ENCODE measurements at places on chromosomes 5 and 9.
A peak's percentile ranks its signal among the peaks of the same experiment; 100 is the strongest.

DNA sequence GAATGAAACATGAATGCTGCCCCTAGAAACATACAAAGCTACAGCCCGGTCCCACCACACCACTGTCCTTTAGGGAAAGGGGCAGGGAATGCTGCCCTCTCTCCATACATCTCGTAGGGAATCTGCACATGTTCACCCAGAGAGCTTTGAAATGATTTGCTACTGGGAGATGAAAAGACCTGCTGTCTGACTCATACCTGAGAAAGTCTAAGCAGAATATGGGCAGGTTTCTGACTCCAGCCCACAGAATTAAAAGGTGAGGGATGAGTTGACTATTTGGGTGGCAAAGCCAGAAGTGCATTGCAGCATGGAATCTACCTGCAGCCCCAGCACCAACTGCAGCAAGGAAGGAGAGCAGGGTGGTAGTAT, 297.9 kb downstream of the TLE1 start:
- DNase-seq = no peak

DNA sequence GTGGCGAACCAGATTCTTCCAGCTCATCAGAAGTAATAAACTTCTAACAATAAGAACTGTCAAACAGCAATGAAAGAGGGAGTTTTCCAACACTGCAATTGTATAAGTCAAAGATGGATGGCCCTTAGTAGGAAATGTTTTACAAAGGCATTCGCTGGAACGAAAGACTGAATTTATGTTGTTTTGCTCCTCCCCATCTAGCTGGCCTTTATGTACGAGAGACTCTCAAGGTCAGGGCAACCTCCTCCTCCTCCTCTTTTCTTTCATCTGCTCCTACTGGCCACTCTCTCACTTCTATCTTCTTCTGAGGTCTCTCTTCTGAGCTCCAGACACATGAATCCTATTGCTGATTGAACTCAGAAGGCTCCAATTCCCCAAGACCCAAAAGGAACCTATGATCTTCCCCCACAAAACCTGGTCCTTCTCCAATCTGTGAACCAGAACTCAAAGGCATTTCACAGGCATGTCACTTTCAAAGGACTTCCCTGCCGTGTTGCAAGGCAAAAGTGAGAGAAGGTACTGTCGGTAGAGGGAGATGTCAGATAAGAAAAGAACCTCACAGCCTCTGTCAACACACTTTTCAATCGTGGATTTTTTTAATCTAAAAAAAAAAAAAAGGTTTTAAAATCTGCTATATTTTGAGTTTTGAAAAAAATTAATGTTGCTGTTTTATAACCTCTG, 28.5 kb upstream of the PUM3 start:
- peak; percentile 23 for DNase-seq

GRCh38 chr5:21931116-21931515, 922.0 kb downstream of the CDH12 start:
- DNase-seq = no peak

DNA sequence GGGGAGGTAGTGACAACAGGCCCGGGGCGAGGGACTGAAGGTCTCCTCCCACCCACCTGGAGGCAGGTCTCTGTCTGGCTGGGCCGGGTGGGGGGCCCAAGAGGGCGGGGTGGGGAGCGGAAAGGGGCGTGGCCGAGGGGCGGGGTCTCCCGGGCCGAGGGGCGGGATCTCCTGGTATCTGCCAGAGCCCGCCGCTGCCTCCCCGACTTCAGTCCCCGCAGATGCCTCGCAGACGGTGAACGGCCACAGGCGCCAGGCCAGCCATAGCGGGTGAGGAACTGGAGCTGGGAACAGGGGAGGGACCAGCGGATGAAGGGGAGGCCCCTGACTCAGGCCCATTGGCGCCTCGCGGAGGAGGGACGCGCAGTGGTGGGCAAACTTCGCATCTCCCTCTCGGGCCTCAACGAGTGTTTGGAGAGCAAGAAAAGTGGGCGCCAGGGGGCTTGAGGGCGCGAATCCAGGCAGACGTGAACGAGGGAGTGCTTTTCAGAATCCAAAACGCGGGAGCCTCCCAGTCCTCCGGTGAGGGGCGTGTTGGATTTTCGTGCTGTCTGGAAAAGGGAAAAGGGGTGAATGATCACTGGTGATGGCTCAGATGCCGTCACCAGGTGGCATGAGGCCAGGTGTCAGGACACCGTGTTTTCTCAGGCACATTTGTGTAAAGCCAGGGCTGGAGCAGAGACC, at the start of gene ADGRD2:
TSS of gene ADGRD2 (plus strand) at position 211 of the 684 bp plus-strand sequence. CDS start 1,216 bp downstream, outside the sequence.
- peak; percentile 16 for DNase-seq
